Right lung (tissue), 10 donors: ENCODE measurements at places on chromosomes 5 and 9. TPM values are rescaled to one million over a fixed set of nuclear protein-coding genes. Genes with fewer than 3 reads are reported as not detected.

Gene NME5
- 10.2 TPM for polyA plus RNA-seq

Gene SH3GL2
- polyA plus RNA-seq = 8.5 TPM

Gene GFRA3
- 3.9 TPM for polyA plus RNA-seq

GRCh38 chr9:122134822-122135528, 24.6 kb downstream of the NDUFA8 start:
- no peak for DNase-seq

GRCh38 chr5:55829956-55830355, 21.2 kb upstream of the IL31RA start:
- DNase-seq = no peak

DNA sequence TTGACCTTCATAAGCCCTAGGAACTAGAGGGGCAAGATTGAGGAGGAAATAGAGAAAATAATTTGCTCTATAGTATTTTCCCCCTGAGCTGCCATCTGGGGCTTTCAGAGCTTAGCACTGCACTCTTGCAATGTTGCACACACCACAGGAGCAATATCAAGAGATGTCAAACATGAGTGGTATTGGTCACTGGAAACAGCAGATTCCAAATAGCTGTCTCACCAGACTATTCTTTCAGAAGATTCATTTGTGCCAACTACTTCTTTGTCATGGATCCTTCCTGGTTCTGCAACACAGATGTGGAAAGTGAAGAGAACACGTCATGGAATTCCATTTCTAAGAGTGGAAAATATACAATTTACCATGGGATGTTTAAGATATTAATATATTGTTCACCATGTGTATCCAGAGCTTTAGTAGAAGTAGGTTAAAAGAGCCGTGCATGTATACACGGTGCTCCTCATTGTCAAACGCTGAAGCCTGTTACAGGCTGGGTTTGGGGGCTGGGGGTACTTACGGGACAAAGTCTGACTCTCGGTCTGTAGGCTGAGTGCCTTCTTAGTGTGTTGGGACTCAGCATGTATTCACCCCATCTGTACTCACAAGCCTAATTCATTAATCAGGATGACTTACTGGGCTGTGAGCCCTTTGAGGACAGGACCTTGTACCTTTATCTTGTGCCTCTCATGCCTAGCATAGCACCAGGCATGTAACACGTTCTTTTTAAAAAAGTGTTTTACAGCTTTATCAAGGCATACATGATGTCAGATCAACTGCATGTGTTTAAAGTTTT, 31.4 kb upstream of the GDNF start:
- no peak for DNase-seq

- DNase-seq = no peak
These were observed 1709.6 kb upstream of the WWC1 start for GRCh38 chr5:166581826-166582225.

GRCh38 chr5:10827571-10827970, 66.5 kb upstream of the DAP start:
- DNase-seq = no peak

DNA sequence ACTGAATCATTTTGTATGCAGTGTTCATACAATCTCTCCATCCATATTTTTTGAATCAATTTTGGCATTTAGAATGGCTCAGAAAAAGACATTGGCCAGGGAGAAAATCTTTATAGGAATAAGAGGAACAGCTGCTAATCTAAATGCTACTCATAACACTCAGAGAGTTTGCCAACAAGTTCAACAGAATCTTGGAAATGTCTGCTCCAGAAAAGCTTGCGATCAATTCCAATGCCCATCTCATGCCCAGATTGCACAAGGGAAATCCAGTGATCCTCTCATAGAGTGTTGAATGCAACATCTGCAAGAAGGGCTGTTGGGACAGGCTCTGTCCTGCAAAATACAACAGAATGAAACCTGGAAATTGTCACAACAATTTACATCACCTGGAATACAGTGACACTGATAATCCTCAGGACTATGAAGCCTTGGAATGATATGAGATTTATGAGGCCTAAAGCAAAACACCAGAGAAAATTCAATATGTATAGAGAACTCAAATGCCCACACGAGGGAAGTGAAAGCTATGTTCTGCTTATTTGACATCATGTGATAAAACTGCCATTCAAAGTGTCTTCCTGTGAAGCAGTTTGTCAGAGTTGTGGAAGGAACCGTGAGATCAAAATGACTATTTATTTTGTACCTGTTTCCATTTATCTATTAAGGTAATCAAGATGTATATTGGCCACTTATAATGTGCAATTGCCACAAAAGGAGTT, 190.1 kb downstream of the PARP8 start:
- no peak for DNase-seq

- no peak for DNase-seq
These were observed 93.3 kb upstream of the CD180 start for GRCh38 chr5:67289763-67290521.

DNA sequence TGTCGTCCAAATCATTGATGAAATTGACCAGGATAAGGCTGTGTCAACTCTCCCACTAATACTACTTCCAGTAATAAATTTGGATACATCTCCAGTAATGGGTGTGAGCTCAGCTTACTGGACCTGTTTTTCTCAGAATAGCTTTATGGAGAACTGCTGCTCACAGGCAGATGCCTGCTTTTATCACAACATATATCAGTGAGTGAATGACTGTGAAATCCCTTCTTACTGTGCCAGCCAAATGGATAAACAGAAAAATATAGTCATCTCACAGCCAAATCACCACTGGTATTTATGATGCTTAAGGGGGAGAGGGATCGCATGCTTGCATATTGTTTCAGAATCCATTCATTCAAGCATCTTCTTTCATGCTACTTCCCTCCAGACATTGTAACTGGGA, 148.4 kb upstream of the PAPPA start:
- DNase-seq = no peak

GRCh38 chr9:79134654-79135053, 437.1 kb upstream of the TLE4 start:
- DNase-seq = no peak
